ENCODE measurements at places on chromosomes 11 and 22. TPM values are rescaled to one million over a fixed set of nuclear protein-coding genes. Genes with fewer than 3 reads are reported as not detected.

DNA sequence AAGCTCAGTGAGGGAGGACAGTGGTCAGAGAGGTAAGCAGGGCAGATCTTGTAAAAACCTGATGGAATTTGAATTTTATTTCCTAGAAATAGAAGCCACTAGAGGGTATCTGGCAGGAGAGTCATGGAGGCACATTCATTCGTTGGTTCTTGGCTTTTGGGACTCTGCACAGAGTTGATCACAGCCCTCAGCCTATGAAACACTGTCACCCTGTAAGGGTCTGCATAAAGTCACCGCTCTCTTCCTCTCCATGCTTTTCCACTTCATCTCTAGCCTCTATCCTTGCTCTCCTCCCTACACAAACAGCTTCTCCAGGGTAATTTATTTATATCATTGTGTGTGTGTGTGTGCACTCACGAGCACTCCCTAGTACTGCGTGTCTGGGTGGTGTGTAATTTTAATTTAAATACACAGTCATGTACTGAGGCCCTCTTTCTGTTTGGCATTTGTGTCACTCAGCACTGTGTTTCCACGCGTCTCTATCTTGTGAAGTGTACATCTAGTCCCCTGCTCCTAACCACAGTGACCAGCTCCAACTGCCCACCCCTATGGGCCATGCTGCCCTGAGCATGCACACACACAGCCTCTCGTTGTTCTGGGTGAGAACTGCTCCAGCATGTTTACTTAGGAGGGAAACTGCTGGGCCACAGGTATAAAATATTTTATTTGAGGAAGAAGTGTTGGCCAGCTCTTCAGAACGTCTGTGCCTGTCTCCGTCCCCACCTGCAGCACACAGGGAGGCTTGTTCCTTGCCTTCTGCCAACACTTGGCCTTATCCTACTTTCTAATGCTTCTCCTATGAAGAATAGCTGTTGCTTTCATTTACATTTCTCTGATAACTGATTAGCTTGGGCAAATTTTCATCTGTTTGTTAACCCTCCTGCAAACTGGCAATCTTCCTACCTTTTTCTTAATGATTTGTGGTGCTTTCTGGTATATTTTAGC is 4.5 kb downstream of the KCNQ1OT1 start:
- DNase-seq = no peak

- no peak for DNase-seq
These were observed 1.2 kb upstream of the LMO2 start for GRCh38 chr11:33892906-33893594.

DNA sequence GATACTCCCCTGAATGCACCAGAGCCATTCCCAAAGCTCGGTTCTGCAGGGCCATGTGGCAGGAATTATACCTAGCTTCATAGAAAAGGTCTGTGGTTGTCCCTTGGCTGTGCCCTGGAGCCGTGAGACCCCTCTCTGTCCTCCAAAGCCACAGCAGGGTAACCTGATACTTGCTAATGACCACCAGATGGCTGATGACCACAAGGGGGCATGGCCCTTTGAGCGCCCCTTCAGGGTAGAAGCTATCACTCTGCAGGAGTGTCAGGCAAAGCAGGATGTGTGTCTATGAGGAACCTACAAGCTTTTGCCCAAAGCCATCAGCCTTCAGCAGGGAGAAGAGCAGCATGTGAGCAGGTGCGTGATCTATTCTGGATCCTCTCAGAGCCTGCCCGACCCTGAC is 95.3 kb downstream of the NTM start:
- DNase-seq = peak; percentile 78

GRCh38 chr22:19598054-19598855 is 74.0 kb upstream of the CLDN5 start:
- no peak for DNase-seq

DNA sequence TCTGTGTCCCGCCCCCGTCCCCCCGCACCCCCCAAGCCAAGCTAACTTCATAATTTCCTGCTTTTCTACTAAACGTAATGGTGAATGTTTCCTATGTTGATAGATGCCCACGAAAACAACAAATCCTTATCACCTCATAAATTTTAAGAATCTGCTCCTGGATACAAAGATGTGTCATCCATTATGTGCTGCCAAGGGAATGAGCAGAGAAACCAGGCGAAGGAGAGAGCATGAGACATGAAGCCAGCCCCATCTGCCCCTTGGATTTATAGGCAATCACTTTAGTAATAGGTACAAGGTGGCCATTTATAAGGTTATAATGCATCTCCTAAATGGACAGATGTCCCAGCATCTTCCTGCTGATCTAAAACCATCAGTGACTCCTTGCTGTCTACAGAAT is 30.3 kb downstream of the LAYN start:
- DNase-seq = no peak

DNA sequence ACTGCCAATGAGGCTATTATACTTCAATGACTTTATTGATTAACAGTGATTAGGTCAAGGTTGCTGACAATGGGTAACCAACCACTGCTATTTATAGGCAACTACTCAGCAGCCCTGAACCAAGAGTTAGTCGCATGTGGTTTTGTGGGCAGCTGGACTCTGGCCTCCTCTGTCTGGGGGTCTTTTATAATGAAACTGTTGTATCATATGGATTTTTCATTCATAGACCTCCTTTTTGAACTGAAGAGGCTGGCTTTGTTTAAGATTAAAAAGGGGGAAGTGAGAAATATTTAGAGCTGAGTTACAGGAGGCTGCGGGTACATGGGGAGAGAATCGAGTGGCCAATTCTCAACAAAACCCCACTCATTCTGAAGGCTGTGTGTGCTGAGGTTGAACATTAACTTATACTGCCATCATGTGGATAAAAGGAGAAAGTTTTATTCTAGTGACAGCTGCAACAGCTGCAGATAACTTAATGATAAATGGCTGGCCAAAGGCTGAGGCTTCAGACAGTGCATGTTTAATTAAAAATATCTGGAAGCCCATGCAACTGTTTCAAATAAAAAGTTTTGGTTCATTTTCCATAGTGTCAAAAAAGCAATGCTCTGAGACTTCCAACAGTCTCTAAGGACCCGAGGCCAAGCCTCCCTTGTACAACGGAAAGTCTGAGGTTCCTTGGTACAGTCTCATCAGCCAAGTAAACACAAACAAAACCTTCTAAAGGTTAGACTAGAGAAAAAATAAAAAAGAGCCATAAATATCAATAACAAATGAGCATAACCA is 682.6 kb downstream of the KCNA4 start:
- no peak for DNase-seq

- no peak for DNase-seq
These were observed 14.7 kb downstream of the RELT start for GRCh38 chr11:73390601-73391565.

- DNase-seq = peak; percentile 64
These were observed 53.5 kb downstream of the MYH9 start for GRCh38 chr22:36334081-36334820.

- DNase-seq = no peak
These were observed 47.4 kb upstream of the PITPNB start for GRCh38 chr22:27966168-27967064.

- no peak for DNase-seq
These were observed 90.8 kb upstream of the HSD17B12 start for GRCh38 chr11:43589601-43590250.

- DNase-seq = no peak
These were observed 5.9 kb upstream of the ARL2 start for GRCh38 chr11:65008016-65008415.

- DNase-seq = no peak
These were observed 168.5 kb downstream of the ARHGAP42 start for GRCh38 chr11:100855466-100856067.

DNA sequence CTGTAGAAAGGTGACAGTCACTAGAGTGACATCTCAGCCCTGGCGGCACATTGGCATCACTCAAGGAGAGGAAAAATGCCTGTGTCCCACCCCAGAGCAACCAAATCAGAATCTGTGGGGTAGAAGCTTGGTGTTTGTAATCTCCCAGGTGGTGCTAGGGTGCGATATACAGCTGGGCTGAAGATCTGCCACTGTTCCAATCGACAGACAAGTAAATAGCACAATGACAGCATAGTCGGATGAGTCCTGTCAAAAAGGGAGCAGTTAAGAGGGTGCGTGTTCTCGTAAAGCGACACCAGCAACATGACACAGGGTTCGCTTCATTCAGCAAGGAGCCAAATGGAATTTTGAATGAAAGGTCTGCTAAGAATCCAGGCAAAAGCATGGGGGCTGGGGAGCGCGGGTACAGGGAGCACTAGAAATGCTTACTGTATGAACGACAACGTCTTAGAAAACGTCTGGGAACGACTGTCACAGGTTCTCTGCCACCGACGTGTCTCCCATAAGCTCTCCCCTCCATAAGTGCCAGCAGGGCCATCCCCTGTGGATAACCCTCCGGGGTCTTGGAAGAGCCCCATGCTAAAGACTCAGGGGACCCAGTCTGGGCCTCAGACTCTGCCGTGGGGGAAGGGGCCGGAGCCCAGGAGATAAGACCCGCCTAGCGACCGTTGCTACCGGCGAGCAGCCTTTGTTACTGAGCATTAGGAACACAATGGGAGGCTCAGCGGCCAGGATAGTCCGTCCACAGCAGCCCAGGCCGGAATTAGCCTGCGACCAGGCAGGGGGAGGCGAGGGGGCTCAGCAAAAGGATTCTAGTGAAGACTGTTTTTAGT is 20.8 kb downstream of the ADA2 start:
- peak; percentile 93 for DNase-seq

GRCh38 chr11:69918938-69919650 is 99.9 kb upstream of the FGF3 start:
- DNase-seq = peak; percentile 93

- DNase-seq = no peak
These were observed 122.6 kb downstream of the IGLL1 start for GRCh38 chr22:23457380-23457985.

- no peak for DNase-seq
These were observed 24.2 kb upstream of the OSBPL5 start for GRCh38 chr11:3189196-3189843.

DNA sequence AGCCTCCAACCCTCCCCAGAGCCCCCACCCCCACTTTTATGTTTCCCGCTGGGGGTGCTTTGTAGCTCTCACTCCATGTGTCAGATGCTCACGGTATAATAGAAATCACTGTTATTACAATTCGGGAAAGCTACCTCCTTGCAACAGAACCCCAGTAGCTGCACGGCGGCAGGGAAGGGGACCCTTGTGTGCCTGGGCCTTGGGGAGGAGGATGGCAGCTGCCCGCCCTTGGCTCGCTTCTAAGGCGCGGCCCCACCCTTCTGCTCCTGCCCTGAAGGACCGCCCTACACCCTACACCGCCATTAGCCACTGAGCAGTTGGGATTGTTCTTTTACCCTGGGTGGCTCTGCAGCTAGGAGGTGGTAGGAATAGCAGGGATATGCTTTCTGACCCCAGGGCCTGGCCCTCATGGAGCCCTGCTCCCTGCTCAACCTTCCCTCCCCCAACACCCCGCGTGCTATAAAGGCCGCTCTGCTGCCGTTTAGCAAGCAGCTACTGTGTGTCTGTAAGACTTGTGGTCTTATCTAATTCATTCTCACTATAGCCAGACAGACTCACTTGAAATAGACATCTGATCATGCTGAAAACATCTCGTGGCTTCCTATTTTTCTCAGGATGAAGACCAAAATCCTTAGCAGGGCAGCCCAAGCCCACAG is 219.7 kb downstream of the CEP164 start:
- DNase-seq = no peak

DNA sequence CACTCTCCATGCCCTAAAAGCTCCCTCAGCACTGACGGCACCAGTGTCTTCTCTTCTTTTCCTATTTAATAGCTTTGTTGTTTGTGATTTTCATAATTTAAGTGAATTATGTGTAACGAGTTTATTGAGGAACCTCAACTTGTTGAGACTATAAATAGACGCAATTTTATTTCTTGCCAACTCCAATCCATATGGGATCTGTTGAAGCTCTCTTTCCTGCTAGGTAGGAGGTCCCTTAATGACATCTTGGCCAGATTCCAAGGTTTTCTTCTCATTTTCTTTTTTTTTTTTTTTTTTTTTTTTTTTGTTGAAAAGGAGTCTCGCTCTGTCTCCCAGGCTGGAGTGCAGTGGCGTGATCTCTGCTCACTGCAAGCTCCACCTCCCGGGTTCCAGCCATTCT is 14.2 kb downstream of the RTL6 start:
- DNase-seq = no peak

DNA sequence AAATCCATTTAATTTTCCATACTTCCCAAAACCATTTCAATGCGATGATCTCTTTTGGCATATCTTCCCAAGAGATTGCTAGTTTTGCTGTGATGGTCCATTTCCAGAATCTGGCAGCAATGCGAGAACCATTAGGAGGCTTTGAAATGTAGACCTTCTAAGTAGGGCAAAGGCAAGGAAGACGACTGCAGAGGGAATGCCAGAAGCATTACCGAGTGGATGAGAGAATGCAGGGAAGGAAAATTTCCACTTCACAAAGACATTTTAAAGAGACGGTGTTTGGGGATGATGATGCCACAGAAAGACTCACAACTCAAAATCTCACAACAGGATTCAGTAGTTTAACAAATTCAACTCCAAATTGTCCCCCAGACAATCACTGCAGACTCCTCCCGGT is 471 bp upstream of the CEP126 start:
- DNase-seq = no peak

- no peak for DNase-seq
These were observed 9.4 kb downstream of the DRD2 start for GRCh38 chr11:113465786-113466185.

- no peak for DNase-seq
These were observed 5.2 kb downstream of the IFT27 start for GRCh38 chr22:36770513-36771231.

Gene FGF3
- total RNA-seq = not detected

Gene GAS2
- 1.8 TPM for total RNA-seq

Gene CARD10
- 17.5 TPM for total RNA-seq

Gene RNF141
- 23.9 TPM for total RNA-seq

Gene SCGB1A1
- total RNA-seq = 1.6 TPM

Gene TMPRSS13
- total RNA-seq = 1.1 TPM

Gene CLCF1
- 0.48 TPM for total RNA-seq

Gene OR52E4
- total RNA-seq = not detected

Gene DHCR7
- total RNA-seq = 120 TPM
